ENCODE measurements at places on chromosomes 7 and 10.

- DNase-seq = no peak
Measured at GRCh38 chr7:43328336-43328735, 215.9 kb downstream of the HECW1 start.

GRCh38 chr10:125002047-125002422, 60.1 kb downstream of the ZRANB1 start:
- DNase-seq = no peak

GRCh38 chr10:117417196-117417595, 42.0 kb upstream of the PDZD8 start:
- no peak for DNase-seq

- DNase-seq = no peak
Measured at GRCh38 chr7:44325811-44326241, 432 bp upstream of the CAMK2B start.

All from RWPE1 (cell line).